ENCODE measurements at places on chromosomes 1 and 21. TPM values are rescaled to one million over a fixed set of nuclear protein-coding genes. Genes with fewer than 3 reads are reported as not detected.

The LIN28A gene
- 0.06 TPM for polyA plus RNA-seq

The CELA3B gene
- polyA plus RNA-seq: not detected

The CD48 gene
- 6.1 TPM for polyA plus RNA-seq

The SH3D21 gene
- polyA plus RNA-seq: 20.0 TPM

The AK5 gene
- polyA plus RNA-seq: 1.2 TPM

The SIM2 gene
- polyA plus RNA-seq: 0.99 TPM

The OR2T33 gene
- not detected for polyA plus RNA-seq

The TMOD4 gene
- 1.1 TPM for polyA plus RNA-seq

The TCHH gene
- 0.06 TPM for polyA plus RNA-seq

The GFI1 gene
- polyA plus RNA-seq: 0.55 TPM

The LAX1 gene
- 0.24 TPM for polyA plus RNA-seq

The SPRR1B gene
- not detected for polyA plus RNA-seq

The SYT11 gene
- polyA plus RNA-seq: 13.4 TPM

The KCNC4 gene
- polyA plus RNA-seq: 10.1 TPM

The PGBD2 gene
- polyA plus RNA-seq: 10.5 TPM

The RAB3B gene
- polyA plus RNA-seq: 0.24 TPM

The KCNH1 gene
- polyA plus RNA-seq: 0.16 TPM

The MARK1 gene
- polyA plus RNA-seq: 9.7 TPM

The PAPPA2 gene
- 0.61 TPM for polyA plus RNA-seq
